ENCODE measurements at places on chromosomes 7 and 10.
A peak's percentile ranks its signal among the peaks of the same experiment; 100 is the strongest.

- DNase-seq: peak; percentile 35
These were observed 105.6 kb upstream of the COL1A2 start for GRCh38 chr7:94289071-94289470.

DNA sequence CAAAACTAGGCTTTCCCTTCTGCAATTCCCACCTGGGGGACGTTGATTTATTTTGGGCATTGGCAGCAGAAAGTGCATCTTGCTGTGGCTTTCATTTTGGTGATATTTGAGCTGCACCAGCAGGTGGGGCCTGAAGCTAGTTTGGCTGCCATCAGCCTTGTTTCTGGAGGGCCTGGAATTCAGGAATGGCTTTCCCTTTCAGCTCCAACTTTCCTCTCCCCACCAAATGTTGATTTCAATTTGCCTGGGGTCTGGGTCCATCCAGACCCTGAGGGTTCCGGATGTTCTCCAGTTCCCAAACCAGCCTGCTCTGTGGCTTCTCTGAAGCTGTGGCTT lies 640.4 kb downstream of the TYW1 start:
- no peak for DNase-seq

DNA sequence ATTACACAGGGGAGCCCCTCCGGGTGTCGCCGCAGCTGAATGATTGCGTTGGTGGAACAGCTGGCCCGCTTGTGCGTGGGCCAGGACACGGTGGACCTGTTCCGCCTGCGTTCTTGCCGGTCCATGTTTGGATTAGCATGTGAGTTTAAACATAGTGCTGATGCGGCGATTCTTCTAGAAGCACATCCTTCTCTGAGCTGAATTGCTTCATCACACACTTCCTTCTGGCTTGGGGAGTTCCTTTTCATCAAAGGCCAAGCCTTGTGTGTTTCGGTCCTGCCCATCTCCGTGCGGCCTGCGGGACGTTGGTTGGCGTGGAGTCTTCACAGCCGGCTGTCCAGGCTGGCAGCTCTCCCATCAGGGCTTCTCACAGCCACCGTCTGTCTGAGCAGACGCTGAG lies 45.5 kb upstream of the SLC29A4 start:
- DNase-seq: peak; percentile 75

DNA sequence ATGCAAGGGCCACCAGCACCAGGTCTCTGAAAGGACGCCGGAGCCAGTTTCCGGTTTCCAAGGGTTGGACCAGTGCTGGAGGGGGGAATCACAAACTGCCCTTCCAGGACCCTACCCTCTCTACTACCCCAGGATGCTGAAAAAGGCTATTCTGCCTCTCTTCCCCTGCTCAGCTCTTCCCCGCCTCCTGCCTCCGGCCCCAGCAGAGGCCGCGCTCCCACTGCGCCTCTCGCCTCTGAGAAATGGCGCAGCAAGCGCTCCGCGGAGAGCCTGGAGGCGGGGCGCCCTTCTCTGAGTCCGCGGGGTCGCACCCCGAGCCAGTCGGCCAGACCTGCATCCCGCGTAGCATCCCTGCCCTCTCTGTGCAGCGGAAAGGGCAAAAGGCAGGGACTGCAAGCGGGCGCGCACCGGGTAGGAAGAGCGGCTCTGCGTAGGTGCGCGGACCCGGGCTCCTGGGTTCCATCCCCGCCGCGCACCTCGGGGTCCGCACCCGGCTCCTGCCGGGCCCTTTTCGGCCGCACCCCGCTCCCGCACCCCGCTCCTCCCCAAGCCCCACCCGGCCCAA lies 476 bp upstream of the RET start:
- DNase-seq: peak; percentile 76

GRCh38 chr7:102030696-102031095 lies 213.3 kb downstream of the CUX1 start:
- DNase-seq: no peak

DNA sequence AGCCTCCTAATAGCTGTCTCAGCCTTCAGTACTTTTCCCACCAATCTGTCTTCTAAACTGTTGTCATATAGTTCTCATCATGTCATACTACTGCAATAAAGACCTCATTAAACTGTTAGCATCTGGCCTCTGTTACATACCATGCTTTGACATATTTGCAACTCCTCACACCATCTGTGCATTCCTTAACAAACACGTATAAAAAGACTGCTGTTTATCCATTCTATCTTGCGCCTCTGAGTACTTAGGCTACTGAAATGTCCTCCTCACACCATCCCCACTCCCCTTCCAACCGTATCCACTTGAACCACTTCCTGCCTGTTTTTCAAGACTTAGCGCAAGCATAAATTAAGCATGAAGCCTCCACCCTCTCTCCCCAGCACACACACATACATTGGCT lies 41.6 kb downstream of the SLC16A9 start:
- no peak for DNase-seq

GRCh38 chr7:22255834-22256233 lies 101.1 kb downstream of the RAPGEF5 start:
- DNase-seq: no peak

- no peak for DNase-seq
These were observed 32.9 kb downstream of the WIPI2 start for GRCh38 chr7:5222841-5223411.

DNA sequence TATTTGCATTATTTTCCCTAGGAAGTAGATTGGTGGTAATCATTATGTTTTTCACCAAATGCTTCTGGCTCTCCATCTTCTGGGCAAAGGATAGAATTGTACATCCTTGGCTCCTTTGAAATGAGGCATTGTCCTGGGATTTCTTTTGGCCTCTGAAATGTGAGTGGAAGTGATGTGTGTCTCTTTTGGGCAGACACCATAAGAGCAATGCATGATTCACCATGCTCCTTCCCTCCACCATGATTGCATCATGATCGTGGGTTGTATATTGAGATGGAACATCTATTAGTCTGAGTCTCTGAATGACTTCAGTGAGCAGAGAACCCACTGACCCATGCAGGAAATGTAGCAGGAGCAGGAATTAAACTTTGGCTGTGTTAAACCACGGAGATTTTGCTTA lies 49.2 kb downstream of the ADRA2A start:
- DNase-seq: peak; percentile 21

DNA sequence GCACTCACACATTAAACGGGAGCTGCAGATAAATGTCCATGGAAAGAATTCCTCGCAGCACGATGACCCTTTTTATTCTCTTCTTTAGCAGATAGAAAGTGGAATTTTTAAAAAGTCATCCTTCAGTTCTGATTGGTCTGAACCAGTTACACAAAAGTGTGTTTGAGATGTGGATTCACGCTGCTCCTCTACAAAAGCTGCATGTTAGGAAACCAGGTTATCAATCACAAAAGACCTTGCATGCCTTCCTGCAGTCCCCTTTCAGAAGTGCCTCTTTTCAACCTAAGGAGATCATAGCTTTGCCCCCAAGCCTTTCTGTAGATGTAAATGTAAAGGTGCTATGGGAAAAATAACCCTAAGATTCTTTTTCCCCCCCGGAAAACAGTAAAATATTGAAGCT lies 299.7 kb downstream of the PLXDC2 start:
- no peak for DNase-seq

DNA sequence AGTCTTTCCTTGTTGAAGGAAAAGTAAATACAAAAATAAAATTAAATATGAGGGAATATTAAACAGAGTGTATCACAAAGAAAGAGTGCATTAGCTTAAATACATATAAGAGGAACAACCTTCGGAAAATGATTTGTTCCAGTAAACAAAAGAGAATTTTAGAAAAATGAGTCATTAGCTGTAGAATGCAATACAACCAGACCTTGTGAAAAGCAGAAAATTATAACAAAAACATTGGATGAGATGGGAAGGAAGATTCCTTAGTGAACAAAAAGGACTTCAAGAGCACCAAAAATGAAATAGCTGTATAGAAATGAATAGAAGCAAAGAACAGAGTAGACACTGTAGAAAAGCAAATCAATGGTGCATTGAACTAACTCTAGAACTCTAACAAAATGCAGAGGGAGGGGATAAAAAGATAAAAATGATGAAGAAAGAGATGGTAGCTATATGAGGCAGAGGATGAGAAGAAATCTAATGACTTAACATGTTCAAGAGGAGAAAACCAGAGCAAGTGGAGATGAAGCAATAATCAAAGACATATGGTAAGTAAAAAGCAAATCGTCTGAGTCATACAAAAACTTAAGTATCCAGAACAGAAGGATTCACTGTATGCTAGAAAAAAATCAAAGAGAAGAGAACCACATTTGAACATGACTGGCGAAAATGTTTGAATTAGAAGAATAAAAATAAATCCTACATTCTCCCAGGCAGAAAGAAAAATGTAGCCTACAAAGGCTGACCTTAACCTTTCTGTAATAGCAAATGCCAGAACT lies 190.5 kb downstream of the TMEM26 start:
- no peak for DNase-seq

DNA sequence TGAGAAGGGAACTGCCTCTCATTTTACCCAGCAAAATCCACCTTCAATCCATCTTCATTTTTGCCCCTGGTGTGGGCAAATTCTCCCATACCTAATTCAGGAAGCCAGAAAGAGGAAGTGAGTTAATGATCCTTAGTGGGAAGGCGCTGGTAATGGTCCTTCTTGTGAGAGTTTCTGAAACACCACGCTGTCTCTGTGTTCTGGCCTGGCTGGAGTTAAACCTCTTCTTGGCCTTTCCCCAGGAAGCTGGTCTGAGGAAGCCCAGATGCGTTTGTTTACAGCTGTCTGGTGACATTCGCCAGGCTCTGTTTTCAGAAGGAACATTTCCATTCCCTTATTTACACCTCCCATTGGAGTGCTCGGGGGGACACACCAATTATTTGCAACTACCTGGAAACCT lies 24.3 kb downstream of the HTRA1 start:
- DNase-seq: peak; percentile 47

DNA sequence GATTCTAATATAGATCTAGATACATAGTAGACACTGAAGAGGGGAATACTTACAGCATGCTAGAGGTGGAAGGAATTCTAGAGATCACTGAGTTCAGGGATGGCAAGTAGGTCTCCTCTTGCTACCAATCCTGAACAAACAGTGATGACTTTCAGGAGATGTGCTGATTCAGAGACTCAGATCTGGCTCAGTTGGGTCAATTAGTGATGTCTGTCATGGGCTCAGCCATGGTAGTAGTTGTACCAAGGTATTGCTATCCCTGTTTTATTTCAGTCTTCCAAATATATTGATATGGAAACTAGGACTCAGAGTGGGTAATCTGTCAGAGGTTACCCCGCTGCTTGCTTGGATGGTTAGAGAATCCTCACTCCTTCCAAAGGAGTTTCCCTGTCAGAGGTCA lies 38.5 kb downstream of the UNC5B start:
- DNase-seq: no peak

DNA sequence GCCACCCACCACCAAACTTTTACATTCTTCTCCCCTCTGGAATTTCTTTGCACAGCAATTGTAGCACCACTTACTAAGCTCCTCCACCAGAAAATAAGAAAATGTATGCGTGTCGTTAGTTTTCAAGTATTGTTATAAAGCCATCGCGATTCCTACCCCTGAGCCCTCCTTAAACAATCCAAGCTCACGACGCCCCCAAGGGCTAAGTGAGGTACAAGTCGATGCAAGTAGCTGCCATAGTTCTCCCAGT lies 1.3 kb downstream of the FRAT2 start:
- no peak for DNase-seq

DNA sequence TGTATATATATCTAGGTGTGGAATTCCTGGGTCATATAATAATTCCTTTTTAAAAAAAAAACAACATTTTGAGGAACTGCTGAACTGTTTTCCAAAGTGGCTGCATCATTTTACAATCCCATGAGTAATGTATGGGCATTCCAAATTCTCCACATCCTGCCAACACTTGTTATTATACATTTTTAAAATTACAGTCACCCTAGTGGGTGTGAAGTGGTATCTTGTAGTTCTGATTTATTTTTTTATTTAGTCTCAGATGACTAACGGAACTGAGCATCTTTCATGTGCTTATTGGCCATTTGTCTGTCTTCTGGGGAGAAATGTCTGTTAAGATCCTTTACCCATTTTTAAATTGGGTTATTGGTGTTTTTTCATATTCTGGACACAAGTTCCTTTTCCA lies 12.0 kb upstream of the KLHL7 start:
- no peak for DNase-seq

DNA sequence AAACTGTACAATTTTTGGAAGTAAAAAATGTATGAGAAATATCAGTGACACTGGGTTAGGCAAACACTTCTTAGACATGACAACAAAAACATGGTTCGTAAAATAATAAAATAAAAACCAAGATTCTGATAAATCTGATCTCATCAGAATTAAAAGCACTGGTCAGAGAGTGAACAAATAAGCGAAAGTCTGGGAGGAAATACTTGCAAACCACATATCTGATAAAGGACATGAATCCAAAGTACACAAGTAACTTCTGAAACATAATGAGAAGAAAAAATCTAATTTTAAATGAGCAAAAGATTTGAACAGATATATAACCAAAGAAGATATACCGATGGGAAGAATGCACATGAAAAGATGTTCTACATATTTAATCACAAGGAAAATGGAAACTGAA lies 91.5 kb downstream of the RTKN2 start:
- DNase-seq: no peak

DNA sequence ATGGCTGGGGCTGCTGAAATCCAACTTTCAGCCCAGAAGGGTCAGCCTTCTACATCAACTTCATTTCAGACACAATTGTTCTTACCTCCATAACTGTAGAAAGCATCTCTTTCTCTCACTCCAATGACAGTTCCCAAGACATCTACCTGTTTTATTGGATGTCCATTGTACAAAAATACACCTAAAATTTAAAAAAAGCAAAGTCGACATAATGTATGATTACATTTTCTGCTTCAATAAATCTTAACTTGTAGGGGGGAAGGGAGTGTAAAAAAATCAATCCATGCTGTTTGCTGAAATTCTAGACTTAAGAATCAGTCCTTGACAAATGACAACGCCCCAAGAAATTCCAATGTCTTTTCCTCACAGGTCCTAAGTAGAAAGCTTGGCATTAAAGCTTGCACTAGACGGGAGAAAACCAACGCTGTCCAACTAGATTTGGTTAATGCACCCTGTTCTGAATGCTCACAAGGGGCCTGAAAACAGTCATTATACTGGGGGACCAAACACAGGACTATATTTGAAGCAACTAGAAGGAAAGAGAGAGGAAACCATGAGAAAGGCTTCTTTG lies 7.5 kb downstream of the STN1 start:
- no peak for DNase-seq

GRCh38 chr10:52571018-52571417 lies 201.6 kb downstream of the MBL2 start:
- no peak for DNase-seq

GRCh38 chr7:21916176-21916575 lies 29.5 kb downstream of the CDCA7L start:
- no peak for DNase-seq

GRCh38 chr10:119517235-119518141 lies 25.0 kb downstream of the RGS10 start:
- DNase-seq: peak; percentile 86

- peak; percentile 95 for DNase-seq
These were observed 25.9 kb downstream of the RGS10 start for GRCh38 chr10:119516381-119517234.

DNA sequence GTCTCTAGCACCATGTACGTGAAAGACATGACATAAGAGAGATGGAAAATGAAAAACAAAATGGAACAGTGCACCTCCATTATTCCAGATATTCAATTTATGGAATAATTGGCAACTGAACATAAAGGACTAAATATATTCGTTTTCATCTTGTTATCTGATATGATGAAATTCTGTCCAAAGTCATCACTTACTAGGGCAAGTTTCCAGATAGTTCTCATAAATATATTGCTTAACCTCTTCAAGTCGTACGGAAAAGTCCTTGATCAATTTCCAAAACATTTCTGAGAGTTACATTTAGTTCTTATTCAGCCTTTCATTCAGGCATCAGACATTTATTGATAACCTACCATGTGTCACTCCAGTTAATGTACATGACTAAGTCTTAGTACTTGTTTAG lies 185.2 kb downstream of the HGF start:
- DNase-seq: no peak

All from NB4 (cell line).